ENCODE measurements at places on chromosomes 1 and 21. TPM values are rescaled to one million over a fixed set of nuclear protein-coding genes. Genes with fewer than 3 reads are reported as not detected.
A peak's percentile ranks its signal among the peaks of the same experiment; 100 is the strongest.

The LHX8 gene
- total RNA-seq = not detected

The ANGPTL3 gene
- total RNA-seq = not detected

The IL19 gene
- total RNA-seq = not detected

The SLC37A1 gene
- total RNA-seq = 24.9 TPM

The ASCL5 gene
- not detected for total RNA-seq

The S100A7A gene
- not detected for total RNA-seq

The ETNK2 gene
- 4.0 TPM for total RNA-seq

The GIPC2 gene
- 2.1 TPM for total RNA-seq

The NR1I3 gene
- total RNA-seq = not detected

The PRRX1 gene
- total RNA-seq = 1.8 TPM

The ZNF683 gene
- not detected for total RNA-seq

The KRTAP21-2 gene
- total RNA-seq = not detected

The MAP3K21 gene
- total RNA-seq = 33.6 TPM

DNA sequence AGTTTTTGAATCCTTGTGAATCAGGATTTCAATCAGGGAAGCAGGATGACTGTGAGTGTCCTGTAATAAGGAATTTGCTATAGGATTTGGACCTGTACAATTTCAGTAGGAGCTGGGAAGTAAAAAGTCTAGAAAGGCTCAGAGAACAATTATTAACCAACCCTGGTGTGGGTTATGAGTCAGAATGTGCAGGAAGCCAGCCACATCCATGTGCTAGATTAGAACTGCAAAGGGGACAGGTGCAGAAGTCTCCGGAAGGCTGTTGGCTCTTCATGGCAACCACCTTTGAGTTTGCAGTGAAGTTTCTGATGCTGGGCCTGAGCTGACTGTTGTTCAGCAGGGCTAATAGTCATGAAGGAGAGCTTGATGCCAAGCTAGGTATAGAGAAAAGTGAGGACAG is 70.7 kb downstream of the SPATA46 start:
- DNase-seq = peak; percentile 56

GRCh38 chr1:79124756-79125155 is 118.2 kb upstream of the ADGRL4 start:
- DNase-seq = no peak

GRCh38 chr1:114336360-114336759 is 174.6 kb downstream of the TRIM33 start:
- no peak for DNase-seq

- DNase-seq = no peak
These were observed 32.2 kb upstream of the RPTN start for GRCh38 chr1:152191260-152191659.

DNA sequence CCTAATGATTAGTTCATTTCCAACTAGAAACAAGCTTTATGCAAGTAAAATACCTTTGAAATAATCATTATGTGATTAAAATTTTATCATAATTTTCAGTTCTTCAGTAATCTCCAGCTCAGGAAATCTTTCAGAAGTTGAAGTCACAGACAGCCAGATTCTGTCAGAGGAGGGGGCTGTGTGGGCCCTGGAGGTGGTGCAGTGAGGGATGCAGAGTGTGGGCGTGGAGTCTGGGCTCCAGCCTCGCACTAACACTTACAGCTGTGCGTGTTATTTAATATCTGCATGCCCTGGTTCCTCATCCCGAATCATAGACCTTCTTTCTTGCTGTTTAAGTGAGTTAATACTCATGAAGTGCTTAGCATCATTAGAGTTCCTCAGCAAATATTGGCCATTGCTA is 23.9 kb downstream of the WDR64 start:
- DNase-seq = no peak

GRCh38 chr1:77994117-77994705 is 10.5 kb upstream of the DNAJB4 start:
- DNase-seq = no peak

DNA sequence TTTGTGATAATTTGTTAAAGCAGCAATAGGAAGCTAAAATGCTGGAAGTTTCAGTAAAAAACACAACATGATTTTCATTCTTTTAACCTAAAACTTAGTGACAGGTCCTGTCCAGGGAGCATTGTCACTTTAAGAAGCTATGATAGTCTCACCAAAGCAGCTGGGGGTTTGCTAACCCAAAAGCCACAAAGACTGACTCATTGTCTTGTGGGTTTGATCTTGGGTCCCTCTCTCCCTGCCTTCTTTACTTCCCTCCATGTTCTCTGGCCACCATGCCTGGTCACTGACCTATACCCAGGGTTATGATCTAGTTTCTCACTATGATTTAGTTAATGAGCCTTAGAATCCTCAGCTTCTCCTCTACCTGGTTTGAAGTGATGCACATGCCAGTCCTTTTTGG is 213.5 kb upstream of the PTGFR start:
- DNase-seq = peak; percentile 7

DNA sequence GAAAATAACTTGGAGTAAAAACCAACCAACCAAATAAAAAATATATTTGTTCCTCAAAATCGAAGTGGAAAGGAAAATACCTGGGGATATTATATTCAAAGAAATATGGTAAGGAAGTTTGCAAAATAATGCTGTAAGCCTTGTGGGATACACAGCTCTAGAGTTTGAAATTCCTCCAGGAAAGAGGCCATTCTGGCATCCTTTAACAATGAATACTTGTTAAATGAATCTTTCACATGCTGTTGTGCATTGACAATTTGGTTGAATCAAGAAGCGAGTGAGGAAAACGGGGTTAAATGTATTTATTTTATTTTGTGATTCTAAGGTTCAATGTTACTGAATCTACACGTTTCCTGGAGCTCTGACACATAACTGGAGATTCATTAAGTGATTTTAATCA is 30.5 kb upstream of the NTNG1 start:
- DNase-seq = no peak

GRCh38 chr1:229621663-229622062 is 4.3 kb downstream of the TAF5L start:
- DNase-seq = no peak

DNA sequence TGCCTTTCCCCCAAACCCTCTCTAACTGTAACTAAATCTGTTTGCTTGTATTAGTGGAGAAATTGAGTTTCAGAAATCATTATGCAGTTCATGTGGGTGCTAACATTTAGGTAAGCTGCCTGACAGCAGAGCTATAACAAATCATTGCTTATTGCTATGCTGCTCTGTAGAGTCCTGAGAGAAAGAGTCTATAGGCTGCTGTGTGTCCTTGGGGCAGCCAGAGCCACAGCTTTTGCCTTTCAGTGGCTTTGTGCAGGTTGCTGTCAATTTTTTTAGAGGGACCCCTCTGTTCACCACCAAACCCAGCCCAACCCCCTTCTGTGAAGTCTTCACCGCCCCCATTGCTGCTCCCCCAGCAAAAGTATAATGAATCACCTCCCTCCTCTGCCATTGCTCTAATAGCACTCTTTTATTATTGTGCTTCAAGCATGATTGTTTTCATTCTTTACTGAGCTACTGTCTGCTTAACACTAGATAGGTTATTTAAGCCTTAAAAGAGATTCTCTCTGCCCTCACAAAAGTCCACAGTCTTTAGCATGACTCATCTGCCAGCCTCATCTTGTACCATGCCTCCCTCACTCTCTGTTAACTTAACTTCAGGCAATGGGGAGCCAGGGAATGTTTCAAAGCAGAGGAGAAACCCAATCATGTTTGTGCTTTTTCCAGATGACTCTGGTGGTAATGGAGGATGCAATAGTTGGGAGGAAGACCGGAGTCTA is 38.6 kb downstream of the DIRAS3 start:
- DNase-seq = no peak

GRCh38 chr1:56024155-56024554 is 555.2 kb downstream of the PLPP3 start:
- DNase-seq = no peak

- DNase-seq = no peak
These were observed 74.6 kb downstream of the DNTTIP2 start for GRCh38 chr1:93804412-93804811.

DNA sequence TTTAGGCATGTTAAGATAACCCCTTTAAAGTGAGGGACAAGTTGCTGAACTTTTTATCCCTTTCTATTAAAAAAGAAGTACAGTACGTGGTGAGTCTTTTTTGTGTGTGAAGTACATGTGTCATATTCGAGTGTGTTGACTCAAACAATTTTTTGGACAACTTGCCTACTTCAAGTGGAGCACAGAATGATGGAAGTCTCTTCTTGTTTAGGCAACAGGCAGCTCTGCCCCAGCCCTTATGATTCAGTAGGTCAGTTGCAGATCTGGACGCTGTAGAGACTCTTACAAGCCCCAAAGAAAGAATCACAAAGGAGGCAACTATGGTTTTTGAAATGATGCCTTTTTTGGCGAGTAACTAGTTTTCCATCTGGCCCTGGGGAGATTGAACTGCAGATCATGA is 14.4 kb upstream of the ZFP69B start:
- no peak for DNase-seq

GRCh38 chr1:166920561-166921475 is 44.8 kb upstream of the TADA1 start:
- DNase-seq = no peak

GRCh38 chr1:62144238-62144831 is 50.3 kb upstream of the L1TD1 start:
- DNase-seq = peak; percentile 44

- DNase-seq = no peak
These were observed 20.2 kb downstream of the BCL9 start for GRCh38 chr1:147561472-147561840.

DNA sequence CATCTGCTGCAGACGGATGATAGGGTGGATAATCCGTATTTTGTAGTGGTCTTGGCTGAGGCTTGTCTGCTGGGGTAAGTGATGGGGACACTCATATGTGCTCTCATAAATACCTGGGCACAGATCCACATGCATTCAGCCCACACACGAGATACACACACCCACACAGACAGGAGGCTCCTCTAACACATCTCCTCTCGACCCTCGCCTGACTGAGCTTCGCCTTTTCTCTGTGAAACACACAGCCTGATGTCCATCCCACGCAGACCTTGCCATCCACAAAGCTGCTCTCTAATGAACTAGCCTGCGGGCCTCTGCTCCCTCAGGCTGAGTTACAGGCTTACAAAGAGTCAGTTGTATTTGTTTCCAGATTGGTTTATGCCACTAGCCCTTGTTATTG is 96.3 kb upstream of the CSF3R start:
- no peak for DNase-seq

GRCh38 chr1:85001742-85002141 is 4.8 kb upstream of the MCOLN2 start:
- DNase-seq = no peak

- DNase-seq = peak; percentile 28
These were observed 186.9 kb upstream of the ADGRL4 start for GRCh38 chr1:79193211-79194079.

DNA sequence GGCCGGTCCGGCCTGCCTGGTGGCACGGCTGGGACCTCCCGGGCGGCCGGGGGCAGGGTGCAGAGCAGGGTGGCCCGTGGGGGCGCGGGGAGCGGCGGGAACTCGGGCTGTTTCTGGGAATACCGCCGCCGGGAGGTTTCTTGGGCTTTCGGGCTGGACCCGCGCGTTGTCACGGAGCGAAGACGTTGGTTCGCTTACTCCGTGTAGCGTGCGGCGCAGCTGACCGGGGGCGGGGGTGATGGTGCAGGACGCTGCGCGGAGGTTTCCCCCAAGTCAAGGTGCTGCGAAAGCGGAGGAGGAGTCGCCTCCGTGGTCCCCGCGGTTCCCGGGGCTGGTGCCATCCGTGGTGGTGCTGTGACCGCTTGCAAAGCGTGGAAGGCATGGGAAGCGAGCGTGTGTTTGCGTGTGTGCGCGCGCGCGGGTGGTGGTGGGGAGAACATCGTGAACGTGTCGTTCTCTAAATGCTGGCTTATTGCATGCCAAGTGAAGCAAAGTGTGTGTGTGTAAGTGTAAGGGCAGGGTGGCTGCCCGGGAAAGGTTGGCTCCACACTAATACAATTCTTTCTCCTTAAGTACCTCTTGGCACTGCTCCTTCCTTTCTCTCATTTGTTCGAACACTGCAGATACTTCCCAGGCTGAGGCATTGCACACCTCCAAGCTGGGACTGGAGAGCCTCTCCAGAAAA is 1.1 kb downstream of the RYR2 start:
- DNase-seq = no peak

DNA sequence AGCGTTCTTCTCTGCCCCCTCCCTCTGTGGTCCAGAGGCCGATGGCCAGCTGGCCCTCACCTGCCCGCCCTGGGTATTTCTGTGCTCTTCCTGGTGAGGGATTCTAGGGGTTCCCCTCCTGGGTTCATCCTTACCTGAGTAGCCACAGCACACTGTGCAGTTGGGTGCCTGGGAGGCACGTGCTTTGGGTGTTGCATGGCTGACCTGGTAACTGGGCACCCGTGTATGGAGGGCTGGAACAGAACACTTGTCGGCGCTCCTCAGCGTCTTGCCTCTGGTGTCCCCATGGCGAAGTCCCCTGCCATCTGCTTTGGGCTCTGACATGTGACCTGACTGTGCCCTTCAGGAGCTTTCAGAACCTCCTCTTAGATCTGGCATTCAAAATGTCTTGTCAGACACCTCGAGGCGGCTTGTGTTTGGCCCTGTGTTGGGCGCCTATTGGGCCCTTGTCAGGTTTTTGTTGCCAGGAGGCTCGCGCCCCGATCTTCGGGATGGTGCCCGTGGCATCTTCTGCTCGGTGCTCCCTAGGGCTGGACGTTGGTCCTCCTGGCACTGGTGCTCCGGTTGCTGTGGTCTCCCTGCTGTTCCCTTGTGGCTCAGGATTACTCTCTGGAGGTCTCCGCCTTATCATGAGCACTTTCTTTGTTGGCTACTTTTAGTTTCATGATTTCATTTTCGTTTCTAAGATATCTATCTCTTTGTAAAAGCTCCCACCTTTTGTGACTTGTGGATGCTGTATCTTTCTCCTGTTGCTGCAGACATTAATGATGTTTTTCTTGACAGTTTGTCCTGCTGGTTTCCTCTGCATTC is 28.5 kb downstream of the SKI start:
- no peak for DNase-seq
